Keratinocyte (primary cell): ENCODE measurements at places on chromosomes 4 and X.

- no peak for DNase-seq
Measured at GRCh38 chrX:111322231-111322855, 52.1 kb upstream of the CAPN6 start.

DNA sequence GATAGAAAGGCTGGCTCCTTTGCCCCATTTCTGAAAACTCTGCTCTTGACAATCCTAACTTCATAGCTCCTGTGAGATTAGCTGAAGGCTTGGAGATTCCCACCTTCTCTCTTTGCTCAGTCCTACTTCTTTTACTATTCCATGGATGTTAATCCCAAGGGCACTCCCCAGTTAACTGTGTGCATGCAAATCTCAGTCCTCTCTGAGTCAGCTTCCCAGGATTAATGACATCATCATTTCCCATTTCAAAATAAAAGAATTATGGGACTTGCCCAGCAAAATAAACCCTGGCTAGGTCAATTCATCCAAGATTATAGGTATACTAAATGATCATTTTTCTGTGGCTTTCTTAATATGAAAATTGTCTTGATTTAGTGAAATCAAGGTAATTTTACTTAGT lies 328.6 kb upstream of the NR3C2 start:
- DNase-seq, result no peak

- no peak for DNase-seq
Measured at GRCh38 chr4:15420642-15421041, 7.2 kb upstream of the C1QTNF7 start.

- no peak for DNase-seq
Measured at GRCh38 chr4:7792616-7793015, 147.0 kb downstream of the AFAP1 start.

DNA sequence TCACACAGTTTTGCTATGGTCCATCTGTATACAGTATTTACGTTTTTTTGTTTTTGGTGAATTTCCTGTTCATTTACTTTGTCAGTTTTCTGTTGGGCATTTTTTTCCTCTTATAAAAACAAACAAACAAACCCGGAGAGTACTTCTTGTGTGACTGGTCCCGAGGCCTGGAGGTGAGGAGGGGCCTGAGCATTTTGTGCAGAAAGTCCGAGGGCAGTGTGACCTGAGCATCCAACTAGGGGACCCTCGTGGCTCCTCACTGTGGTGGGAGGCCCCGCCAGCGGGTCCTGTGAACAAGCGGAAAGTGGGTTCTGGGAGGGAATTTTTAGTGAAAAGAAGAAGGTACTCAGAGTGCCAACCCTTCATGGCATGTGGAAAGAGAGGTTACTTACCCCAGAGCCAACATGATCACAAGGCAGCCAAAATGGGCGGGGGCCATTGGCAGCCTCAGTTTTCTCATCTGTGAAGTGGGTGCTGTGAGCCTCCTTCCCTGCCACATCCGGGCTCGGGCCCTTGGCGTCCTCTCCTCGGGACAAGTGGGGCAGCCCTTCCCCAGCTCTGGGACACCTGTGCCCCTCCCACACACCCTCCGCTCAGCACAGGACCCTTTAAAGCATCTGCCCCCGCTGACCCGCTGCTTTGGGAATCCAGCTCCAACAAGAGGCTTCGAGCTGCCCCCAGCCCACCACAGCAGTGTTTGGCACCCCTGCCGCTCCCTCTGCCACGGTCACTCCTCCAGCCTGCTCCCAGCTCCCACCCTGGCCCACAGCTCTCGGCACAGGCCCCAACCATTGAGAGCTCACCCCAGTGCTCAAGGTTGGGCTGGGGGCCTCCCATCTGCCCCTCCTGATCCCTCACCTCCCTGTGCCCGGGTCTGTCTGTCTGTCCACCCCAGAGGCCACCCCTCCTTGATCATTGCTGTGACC lies 22.8 kb upstream of the GPR78 start:
- no peak for DNase-seq

GRCh38 chr4:140237616-140238350 lies 83.8 kb upstream of the MAML3 start:
- DNase-seq, result no peak

DNA sequence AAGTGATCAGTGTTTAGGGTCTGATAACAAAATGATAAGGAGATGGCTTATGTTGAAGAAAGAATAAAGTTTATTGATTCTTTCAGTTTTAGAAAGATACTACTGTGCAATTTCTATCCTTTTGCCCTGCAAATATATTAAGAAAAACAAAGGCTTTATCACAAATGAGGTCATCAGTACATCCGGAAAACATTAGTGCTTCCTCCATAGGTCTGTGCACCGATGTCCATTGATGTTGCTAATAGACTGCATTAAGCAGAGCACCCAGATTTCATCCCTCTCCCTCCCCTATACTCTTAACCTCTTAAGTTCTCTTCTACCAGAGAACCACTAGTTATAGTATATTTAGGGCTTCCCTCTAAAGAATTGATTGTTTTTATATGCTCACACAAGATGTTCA lies 53.7 kb upstream of the HHIP start:
- DNase-seq, result no peak

DNA sequence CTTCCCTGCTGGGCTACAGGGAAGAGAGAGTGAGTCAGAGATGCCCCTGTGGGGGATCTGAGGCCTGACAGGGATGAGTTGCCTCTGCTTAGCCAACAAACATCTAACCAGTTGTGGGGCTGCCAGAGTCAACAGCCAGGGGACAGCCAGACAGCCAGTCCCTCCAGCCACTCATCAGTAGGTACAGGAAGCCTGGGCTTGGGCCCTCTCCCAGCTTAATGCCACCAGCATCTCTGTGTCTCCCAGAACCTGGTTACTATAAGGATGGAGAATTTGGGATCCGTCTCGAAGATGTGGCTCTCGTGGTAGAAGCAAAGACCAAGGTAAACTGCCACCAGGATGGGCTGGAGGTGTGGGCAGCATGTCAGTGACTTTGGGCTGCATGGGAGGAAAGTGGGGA lies 17.3 kb upstream of the SASH3 start:
- no peak for DNase-seq

DNA sequence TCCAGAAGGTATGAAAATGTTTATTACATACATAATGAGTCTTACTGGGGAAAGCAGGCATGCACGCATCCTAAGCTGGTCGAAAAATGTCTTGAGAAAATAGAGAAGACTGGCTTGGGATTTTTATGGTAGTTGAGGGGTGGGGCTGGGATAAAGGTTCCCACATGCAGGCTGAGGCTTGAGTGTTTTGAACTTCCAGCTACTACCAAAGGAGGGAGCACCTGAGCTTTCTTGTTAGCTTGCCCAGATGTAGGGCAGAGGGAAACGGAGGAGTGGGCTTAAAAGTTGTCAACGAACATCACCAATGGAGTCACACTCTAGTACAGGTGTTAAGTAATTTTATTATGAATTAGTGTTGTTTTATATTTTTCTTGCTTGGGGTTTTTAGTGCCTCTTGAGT lies 39.6 kb upstream of the SRPX start:
- DNase-seq, result no peak

DNA sequence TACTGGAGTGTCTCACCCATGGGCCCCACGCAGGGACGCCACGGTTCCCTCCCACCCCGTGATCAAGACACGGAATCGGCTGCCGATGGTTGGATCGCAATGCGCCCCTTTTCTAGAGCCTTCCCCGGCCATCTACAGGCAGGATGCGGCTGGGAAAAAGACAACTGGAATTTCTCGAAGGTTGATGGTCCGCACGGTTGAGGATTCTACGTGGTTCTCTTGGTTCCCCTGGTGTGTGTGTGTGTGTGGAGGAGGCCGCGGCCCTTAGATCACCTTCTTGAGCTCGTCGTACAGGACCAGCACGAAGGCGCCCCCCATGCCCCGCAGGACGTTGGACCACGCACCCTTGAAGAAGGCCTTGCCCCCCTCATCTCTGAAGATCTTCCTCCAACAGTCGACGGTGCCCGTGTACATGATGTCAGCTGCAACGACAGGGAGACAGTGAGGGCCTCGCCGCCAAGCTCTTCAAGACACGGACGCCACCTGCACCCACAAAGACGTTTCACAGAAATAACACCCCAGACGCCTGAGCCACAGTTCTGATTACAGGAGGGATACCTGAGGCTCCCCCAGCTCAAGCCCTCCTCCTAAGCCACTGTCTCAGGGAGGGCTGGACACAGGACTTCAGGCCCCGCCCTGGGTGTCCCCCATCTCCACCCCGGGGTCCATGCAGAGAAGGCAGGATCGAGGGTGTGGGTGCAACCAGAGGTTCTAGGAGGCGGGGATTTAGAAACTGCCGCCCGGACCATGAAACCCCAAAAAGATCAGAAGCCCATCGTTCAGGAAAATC lies 5.4 kb downstream of the SLC25A6 start:
- DNase-seq, result no peak

DNA sequence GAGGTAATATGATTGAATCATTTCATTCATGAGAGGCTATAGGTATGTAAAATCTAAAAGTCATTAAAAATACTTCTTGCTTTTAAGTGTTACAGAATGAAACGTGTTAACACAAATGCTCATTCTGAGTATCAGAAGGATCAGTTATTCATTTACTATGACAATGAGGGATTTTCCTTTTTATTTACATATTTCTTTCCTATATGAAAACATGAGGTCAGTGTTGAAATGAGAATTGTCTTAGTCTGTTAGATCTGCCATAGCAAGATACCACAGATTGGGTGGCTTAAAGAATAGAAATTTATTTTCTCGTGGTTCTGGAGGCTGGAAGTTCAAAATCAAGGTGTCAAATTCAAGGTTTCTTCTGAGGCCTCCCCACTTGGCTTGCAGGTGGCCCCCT lies 181.2 kb downstream of the ARHGAP10 start:
- no peak for DNase-seq

GRCh38 chr4:112231779-112232713 lies at the start of gene AP1AR:
Gene AP1AR, plus strand, starts transcription at chr4:112231787. Its CDS starts 305 bp downstream, at chr4:112232092.
- no peak for DNase-seq

DNA sequence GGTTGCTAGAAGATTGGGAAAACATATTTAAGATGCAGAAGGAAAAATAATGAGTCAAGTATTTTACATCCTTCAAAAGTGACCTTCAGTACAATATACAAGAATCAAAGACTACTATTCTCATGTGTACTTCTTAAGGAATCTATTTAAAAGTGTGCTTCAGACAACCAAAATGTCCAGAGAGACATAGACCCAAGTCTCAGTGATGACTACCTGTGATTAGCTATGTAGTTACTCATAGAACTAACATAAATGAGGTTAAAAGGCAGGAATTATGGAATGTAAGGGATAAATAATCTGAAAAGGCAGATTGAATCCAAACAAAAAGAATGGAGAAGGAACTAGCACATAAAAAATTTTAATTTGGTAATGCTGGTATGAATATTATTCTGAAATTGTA lies 634.7 kb upstream of the FAM241A start:
- no peak for DNase-seq

DNA sequence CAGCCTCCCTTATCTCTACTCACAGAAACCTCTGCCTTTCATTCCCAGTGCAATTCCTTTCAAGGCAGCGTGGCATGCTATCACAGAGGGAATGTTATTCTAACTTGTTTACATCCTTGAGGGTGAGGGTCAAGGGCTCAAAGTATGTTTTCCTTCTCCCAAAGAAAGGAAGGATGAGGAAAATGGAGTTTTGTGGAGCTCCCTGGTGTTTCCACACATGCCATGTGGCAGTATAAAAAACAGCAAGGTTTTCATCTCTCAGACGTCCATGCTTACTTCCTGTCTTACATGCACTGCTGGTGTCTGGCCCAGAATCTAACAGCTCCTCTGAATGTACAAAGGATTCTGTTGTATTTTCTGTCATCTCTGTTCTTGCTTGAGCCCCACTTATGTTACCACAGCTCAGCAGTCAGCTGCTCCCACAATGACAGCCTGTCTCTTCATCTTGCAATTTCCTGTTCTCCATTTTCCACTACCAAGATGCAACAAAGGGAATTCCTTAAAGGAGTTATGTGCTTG lies 128.0 kb downstream of the SNCA start:
- DNase-seq, result no peak

DNA sequence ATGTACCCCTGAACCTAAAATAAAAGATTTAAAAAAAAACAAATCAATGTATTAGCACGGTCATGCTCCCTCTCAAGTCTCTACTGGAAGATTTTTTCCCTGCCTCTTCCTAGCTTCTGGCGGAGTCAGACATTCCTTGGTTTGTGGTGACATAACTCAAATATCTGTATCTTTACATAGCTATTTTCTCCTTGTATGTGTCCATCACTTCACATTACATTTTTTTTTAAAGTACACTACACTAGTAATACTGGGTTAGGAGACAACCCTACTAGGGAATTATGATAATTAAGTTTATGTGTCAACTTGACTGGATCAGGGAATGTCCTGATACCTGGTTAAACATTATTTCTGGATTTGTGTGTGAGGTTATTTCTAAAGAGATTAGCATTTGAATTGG lies 1197.9 kb downstream of the TECRL start:
- DNase-seq, result no peak

GRCh38 chr4:181959121-181959520 lies 284.1 kb upstream of the TENM3 start:
- DNase-seq, result no peak

DNA sequence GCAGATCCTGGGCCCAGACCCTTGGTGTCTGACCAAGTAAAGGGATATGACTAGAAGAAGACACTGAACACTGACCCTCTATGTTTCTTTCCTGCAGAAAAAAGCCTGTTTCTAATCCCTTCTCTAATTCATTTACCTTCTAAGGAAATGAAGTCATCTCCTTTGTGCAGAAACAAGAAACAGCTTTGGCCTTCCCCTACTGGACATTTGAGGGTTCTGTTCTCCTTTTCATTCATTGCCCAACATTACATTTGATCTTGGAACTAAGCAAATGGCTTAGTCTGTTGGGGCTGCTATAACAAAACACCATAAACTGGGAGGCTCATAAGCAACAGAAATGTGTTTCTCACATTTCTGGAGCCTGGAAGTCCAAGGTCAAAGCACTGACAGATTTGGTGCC lies 20.0 kb downstream of the HCCS start:
- no peak for DNase-seq

GRCh38 chr4:100681289-100681688 lies 163.5 kb upstream of the EMCN start:
- DNase-seq, result no peak

DNA sequence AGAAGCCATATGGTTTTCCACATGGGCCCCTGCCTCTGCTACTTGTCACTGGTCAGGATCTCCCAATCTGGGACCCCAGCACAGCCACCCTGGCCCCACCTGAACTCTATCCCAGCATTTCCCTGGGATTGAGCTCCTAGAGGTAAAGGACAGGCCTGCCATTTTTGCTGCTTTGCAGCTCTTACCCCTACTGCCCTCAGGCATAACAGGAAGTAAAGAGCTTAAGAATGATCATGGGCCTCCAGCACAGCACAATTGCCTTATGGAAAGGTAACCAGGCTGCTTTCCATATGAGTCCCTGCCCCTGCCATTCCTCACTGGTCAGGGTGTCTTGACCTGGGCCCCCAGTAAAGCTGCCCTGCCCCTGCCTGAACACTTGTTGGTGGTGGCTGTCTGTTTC lies 254.9 kb upstream of the ZCCHC13 start:
- DNase-seq, result no peak

- DNase-seq, result no peak
Measured at GRCh38 chr4:130485371-130485770, 1389.4 kb downstream of the C4orf33 start.

DNA sequence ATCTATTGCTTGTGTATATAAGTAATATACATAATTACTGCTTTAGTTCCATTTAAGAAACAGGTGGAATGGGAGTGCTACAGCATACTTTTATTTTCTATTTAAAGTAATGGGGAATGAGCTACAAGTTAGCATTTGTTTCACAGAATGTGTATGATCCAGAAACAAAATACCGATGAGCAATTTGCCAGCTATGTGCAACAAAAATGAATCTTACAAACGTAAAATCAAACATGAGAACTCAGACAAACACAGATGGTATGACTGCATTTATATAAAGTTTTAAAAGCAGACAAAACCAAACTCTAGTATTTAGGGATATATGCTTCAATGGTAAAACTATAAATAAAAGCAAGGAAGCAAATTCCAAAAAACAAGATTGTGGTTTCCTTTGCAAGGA lies 141.7 kb downstream of the PAPSS1 start:
- DNase-seq, result no peak
